ENCODE measurements at places on chromosomes 4 and X.

DNA sequence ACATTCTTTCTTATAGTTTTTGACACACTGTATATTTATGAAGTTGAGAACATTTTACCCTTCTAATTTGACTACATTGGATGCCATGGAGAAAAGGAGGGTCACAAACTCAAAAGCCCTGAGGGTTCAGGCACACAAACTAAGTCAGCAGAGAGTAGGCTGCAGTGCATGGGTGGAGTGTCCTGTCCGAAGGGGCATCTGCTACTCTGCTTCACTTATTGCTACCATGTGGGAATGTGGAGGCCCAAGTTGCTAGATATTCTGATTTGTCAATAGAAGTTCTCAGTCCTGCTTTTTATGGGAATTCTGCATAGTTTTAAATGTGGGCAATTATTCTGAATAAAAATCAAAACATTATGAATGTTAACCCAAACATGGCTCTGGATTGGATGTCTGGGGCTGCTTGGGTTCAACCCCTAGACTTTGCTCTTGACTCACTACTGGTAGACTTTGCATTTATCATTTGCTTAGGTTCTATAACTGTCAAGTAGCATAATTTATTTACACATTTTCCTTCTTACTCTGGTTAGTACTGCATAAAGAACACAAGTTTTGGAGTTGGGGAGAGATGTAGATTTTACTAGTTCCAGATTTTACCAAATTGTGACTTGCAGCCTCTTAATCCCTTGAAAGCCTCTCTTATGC lies 255.1 kb downstream of the SPRY1 start:
- no peak for DNase-seq

DNA sequence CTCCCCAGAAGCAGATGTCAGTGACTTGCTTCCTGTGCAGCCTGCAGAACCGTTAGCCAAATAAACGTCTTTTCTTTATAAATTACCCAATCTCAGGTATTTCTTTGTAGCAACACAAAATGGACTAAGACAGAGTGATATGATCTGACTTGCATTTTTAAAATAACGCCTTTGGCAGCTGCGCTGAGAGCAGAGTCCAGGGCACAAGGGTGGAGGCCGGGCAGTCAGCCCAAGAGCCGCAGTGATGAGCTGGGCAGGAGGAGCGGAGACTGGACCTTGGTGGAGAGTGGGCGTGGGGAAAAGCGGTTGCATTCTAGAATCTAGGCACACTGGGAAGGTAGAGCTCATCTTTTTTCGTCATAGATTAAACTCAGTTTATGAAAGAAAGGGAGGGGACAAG lies 56.5 kb upstream of the ACSL1 start:
- no peak for DNase-seq

- no peak for DNase-seq
Observed at GRCh38 chr4:18321956-18322530, 300.5 kb upstream of the LCORL start.

DNA sequence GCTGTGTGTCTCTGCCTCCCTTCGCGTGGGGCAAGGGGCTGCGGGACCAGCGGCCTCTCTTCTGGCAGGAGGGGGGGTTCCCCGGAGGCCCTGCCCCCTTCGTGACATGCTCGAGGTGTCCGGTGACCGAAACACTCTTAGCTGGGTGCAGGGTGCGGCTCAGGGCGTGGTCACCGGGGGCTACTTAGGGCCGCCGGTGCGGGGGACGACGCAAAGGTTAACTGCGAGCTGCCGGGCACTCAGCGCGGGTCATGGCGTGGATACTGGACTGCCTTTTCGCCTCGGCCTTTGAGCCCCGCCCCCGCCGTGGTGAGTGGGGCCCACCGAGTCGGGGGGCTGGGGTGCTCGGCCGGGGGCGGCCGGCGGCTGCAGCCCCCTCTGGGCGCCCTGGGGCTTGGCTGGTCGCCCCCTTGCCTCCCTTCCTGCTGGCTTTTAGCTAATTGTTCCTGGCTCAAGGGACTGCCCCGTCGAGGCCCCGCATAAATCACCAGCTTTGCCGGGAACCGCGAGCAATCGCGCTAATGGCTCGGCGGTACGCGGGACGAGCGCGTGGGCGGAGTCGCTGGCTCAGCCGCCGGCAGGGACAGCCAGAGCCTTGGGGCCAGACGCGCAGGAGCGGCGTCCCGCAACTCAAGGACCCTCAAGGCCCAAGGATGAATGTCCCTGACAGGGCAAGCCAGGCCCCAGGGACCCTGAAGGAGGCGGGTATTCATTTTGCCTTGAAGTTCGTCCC lies at the start of gene ARHGAP36:
Gene ARHGAP36, plus strand, starts transcription at position 211 of the 733 bp plus-strand sequence. CDS start 23,320 bp downstream, outside the sequence.
- no peak for DNase-seq

DNA sequence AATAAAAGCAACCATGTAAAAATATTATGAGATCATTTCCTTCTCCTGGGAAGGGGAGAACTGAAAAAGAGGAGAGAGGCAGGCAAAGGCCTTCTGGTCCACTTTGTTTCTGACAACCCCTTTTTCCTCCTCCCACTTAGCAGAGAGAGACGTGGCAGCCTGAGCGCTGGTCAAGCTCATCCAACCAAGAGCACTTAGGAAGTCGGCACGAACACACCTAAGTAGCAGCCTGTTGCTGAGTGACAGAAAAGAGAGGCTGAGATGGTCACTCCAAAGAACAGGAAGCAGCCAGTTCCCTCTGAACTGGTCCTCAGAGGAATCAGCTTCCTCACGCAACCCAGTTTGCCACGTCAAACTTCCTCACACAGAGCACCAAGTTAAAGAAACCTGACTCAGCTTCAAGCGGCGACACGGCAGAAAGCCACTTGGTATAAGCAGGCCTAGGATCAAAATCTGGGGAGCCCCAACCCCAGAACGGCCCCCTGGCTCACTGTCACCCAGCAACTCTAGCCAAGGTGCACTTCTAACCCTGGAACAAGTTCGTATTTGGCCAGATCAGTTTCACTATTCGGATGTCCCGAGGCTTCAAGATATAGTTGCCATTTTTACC lies 861 bp downstream of the SEC24D start:
- peak; percentile 52 for DNase-seq

GRCh38 chrX:53283567-53283966 lies 2.2 kb upstream of the IQSEC2 start:
- DNase-seq: no peak

Data from SK-N-SH (cell line).